ENCODE measurements at places on chromosomes 7 and 10.

GRCh38 chr10:4656576-4657194 lies 169.3 kb upstream of the AKR1E2 start:
- DNase-seq = peak; percentile 57

DNA sequence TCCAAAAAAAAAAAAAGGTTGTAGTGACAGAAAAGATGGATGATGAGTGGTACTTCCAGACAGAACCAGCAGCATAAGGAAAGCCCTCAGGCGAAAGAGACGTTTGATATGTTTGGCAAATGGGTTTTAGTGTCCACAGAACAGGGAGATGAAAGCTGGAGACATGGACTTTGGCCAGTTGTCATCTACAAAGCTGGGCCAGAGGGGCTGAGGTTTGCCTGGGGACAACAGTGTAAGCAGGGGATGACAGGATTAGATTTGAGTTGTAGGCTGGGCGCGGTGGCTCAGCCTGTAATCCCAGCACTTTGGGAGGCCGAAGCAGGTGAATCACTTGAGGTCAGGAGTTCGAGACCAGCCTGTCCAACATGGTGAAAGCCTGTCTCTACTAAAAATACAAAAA lies 47.8 kb upstream of the ELN start:
- DNase-seq = no peak

- DNase-seq = no peak
These were observed 708.1 kb downstream of the GRID1 start for GRCh38 chr10:85658518-85658917.

DNA sequence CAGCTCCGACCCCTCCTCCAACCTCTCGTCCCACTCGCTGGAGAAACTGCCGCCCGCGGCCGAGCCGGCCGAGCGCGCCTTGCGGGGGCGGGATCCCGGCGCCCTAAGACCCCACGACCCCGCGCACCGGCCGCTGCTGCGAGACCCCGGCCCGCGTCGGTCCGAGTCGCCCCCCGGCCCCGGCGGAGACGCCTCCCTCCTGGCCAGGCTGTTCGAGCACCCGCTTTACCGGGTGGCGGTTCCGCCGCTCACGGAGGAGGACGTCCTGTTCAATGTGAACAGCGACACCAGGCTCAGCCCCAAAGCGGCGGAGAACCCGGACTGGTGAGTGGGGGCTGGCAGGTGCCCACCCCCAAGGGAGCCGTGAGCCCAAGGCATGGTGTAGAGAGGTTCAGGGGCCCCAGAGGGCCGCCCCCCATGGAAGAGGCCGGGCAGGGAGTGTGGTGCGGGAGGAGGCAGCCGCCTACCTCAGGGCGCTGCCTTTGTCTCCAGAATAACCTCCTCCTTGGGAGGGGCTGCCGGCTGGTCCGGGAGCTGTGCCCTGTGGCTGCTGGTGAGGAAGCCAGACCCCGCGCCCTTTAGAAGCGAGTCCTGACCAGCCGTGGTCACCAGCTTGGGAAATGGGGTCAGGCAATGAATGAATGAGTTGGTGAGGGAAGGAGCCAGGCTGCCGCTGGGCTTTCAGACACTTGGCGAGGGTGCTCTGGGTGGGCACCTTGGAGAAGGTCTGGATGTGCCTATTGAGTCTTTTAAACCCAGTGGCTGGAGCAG lies 1.3 kb downstream of the FAM20C start:
- no peak for DNase-seq

DNA sequence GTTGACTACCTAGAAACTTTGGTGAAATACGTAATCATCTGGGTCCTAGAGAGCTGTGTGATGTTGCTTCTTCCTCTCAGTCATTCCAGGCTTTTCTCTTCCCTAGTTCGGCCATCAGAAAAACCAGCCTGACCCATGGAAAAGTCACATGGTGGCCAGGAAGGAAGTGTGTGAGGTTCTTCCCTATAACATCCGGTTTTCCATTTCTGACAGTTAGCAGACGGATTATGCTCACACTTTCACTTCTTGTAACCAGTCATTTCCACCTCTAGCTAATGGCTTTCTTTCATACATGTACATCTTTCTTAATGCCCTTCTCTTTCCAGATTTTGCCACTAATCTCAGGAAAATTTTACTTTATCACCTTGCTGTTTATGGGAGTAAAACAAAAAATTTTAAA lies 110.0 kb upstream of the GLCCI1 start:
- no peak for DNase-seq

- DNase-seq = no peak
These were observed 34.0 kb upstream of the CYTH3 start for GRCh38 chr7:6306471-6306870.

GRCh38 chr10:4635883-4636282 lies 190.1 kb upstream of the AKR1E2 start:
- DNase-seq = no peak

DNA sequence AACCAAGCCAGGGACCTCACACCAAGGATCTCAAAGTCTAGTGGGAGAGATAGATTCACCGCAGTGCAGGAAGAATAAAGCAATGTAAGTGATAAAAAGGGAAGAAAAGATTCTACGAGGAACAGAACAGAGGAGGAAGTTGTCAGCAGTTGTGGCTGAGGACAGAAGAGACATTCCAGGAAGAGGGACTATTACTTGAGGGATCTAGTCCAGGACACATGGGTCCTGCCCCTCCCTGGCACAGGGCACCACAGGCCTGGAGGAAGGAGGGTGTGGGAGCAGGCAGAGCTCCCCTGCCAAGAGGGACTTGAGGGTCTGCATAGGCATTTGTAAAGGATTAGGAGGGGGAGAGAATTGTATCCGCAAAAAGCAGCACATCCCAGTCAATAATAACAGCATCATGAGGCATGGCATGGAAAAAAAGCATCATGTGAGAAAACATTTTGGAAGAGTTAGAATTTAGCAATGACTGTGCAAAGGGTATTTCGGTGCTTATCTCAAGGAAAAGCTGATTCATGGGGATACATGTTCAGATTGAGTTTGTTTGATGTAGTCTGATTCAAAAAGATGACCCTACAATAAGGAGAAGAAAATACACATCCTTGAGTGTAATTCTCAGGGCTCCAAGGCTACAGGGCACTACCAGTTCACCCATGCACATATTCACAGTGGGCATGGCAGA lies 12.7 kb downstream of the C10orf71 start:
- no peak for DNase-seq

GRCh38 chr10:50635286-50635685 lies 11.5 kb upstream of the SGMS1 start:
- DNase-seq = no peak

- peak; percentile 72 for DNase-seq
These were observed 73.6 kb downstream of the SNX10 start for GRCh38 chr7:26365077-26365900.

DNA sequence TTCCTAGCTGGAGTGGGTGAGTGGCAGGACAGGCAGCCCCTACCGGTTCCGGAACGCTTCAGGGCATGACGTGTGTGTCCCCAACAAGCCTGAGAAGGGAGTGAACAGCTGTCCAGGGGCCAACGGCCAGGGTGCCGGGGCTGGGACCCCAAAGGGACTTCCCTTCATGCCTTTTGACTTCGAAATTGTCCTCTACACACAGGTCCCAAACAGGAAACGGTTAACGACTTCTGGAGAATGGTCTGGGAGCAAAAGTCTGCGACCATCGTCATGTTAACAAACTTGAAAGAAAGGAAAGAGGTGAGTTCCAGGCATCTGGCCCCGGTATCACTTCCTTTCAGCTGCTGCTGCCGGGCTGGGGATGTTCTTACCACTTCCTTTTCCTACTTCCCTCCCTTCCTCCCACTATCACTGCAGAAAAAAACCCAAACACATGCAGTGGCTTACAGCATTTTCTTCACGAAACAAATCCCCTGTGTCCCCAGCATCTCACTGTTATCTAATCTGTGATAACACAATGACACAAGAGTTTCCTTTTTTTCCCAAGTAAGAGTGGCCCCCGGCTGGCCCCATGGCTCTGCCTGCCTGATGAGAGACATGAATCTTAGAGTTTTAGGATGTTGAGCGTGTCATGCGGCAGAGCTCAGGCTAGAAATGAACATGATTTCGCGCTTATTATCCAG lies 63.2 kb downstream of the MKI67 start:
- peak; percentile 68 for DNase-seq

- DNase-seq = no peak
These were observed 1.0 kb downstream of the PAXIP1 start for GRCh38 chr7:155001756-155002410.

GRCh38 chr7:101232141-101232850 lies 5.3 kb downstream of the CLDN15 start:
- no peak for DNase-seq

DNA sequence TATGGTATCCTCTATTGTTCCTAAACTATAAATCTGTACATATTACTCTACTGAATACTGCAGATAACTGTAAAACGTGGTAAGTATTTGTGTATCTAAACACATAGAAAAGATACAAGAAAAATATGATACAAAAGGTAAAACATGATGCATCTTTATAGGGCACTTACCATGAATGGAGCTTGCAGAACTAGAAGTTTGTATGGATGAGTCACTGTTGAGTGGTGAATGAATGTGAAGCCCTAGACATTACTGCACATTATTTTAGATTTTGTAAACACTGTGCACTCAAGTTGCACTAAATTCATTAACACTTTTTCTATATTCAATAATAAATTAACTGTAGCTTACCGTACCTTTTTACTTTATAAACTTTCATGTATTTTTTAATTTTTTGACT lies 357.5 kb downstream of the ZWINT start:
- no peak for DNase-seq

DNA sequence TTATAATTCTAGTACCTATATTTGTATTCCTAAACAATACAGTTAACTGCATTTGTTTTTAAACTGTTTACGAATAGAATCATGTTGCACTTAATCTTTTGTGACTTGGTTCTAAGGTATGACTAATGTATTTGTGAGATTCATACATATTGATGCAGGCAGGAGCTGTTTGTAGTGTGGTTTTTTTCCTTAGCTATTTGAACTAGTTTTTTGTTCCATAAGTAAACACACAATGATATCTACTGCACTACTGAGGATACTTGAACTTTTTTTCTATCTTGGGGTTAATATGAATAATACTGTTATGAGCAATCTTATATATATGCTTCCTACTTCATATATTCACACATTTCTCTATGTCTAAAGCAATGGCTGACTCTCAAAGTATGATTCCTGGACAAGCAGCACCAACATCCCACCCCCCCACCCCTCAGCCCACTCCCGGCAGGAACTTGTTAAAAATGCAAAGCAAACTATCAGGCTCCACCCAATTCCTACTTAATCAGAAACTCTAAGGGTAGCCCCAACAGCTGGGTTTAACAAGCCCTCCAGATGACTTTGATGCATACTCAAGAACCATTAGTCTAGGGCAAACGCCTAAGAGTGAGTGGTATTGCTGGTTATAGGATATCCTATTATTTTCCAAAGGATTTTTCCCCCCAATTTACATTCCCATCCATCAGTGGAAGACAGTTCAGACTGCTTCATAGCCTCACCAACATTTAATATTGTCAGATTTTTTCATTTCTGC lies 25.8 kb downstream of the BRAF start:
- no peak for DNase-seq

GRCh38 chr7:96337519-96337918 lies 15.6 kb upstream of the SLC25A13 start:
- DNase-seq = no peak

- no peak for DNase-seq
These were observed 86.8 kb downstream of the ANKRD7 start for GRCh38 chr7:118311121-118311836.

GRCh38 chr7:133950855-133951254 lies 176.3 kb upstream of the LRGUK start:
- DNase-seq = no peak

- no peak for DNase-seq
These were observed 4.7 kb upstream of the ENTPD7 start for GRCh38 chr10:99654390-99655175.

DNA sequence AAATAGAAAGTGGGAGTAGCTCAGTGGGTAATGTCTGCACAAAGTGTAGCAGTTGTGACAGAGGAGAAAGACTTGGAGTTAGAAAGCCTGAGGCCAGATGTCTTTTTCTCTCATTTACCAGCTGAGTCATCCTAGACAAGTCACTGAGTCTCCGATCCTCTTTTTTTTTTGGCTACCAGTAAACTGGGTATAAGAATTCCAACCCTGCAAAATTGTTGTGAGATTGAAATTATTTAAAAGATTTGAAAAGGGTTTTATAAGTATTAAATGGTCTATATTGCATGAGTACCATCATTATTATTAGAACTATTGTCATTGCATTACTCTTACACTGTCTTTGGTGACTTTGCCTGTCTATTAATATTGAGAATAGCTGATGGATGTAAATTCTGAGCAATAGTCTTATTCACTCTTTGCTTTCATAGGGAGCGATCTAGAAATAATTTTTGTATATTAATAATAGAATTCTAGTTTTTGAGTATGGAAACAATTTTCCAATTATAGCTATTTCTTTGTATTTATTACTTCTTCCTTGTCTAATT lies 74.0 kb downstream of the ARID5B start:
- no peak for DNase-seq

GRCh38 chr10:69382382-69383117 lies 34.2 kb downstream of the TACR2 start:
- DNase-seq = no peak

DNA sequence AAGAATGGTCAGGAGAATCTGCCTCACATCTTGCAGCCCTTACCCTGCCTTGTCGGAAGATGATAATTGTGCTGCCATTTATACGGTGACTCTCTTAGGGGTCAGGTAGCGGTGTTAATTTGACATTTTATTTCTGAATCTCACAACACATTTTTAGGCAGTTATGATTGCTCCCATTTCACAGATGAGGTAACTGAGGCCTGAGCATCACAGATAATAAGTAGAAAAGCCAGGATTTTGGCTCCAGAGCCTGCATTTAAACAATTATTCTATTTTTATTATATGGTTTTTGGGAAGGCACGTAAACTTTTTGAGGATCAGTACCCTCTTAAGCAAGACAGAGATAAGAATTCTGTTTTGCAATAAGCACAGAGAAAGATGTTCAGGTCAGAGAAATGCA lies 77.3 kb upstream of the SEPHS1 start:
- no peak for DNase-seq

GRCh38 chr7:65338346-65338745 lies 35.3 kb upstream of the ZNF92 start:
- DNase-seq = no peak

GRCh38 chr7:139981511-139981895 lies 81.2 kb downstream of the PARP12 start:
- DNase-seq = no peak

DNA sequence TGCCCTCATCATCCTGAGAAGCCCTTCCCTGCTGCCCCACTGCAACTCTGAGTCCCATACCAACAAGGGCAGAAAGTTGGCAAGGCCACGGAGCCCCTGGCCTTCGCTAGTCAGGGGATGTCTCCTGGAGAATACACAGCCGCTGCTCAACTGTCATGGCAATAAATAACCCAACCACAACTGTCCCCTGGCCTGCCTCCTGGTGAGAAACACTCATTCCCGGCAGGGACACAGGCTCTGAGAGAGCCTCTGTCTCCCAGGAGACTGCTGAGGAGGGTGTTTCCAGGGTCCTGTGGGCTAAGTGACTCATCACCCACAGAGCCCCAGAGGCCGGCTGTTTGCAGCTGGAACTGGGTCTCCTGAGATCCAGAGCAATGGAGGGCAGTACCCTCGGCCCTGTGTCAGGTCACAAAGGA lies 354.1 kb downstream of the TNS3 start:
- no peak for DNase-seq
